ENCODE measurements at places on chromosomes 2 and 18.

GRCh38 chr2:1789610-1790009, 45.3 kb upstream of the PXDN start:
- no peak for DNase-seq

- no peak for DNase-seq
Measured at GRCh38 chr2:145088756-145089155, 568.8 kb upstream of the ZEB2 start.

- DNase-seq, result no peak
Measured at GRCh38 chr18:7676253-7676873, 109.2 kb downstream of the PTPRM start.

DNA sequence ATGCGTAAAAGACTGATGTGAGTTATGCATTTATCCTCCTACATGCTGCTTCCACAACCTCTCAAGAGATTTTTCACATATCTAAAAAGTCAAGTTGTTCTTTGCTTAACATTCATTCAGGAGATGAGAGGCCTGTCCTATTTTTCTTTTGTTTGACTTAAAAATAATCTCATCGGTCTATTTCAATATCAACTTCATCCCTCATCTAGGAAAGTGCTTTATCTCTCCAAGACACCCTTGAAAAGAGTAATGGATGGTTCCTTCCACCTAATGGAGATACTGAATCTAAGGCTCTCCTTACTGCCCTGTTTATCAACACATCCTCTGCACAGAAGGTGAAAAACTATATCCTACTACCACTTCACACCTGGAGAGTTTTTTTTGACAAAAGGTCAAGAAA, 2.4 kb downstream of the NFE2L2 start:
- no peak for DNase-seq

DNA sequence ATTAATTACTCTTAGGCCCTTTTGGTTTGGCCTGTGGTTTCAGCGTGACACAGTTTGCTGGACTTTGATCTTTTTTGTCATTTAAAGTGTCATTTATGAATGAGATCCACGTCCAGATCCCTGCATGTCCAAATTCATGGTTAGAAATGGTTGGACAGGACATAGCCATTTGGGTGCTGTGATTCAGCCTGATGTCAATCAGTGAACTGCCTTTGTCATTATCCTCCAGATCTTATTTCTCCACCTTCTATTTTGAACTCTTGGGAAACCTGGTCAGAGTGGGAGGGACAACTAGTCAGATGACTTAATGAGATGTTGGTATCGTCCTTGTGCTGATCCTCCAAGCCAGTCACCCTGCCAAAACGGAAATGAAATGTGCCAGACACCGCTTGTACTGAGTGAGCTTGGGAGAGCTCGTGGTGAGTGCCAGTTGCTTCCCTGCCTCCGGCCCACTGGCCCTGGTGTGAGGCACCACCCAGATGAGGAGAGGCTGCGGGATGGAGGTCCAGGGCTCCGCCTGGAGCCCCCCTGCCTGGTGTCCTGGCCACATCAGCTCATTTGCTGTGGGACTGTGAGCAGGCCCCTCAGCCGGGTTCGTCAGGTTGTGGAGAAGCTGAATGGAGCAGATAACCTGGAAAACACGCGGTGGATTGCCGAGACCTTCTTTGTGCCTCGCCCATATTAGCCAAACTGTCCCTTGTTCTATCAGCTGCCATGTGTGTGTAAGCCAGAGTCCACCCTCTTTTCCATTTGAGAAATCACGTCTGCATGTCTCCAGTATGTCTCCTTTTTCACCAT, 70.1 kb downstream of the DGKD start:
- no peak for DNase-seq

DNA sequence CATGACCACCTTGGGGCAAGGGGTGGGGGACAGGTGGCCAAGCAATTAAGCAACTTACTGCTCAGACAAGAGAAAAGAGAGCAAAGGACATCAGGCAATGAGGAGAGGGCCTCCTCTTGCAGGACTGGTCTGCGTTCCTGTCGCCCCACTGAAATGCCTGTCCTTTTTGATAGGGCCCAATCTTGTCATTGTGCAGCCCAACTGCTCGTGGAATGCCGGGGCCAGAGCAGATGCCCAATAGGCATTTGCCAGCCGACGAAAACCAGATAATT, 104.5 kb upstream of the SH3BP4 start:
- no peak for DNase-seq

DNA sequence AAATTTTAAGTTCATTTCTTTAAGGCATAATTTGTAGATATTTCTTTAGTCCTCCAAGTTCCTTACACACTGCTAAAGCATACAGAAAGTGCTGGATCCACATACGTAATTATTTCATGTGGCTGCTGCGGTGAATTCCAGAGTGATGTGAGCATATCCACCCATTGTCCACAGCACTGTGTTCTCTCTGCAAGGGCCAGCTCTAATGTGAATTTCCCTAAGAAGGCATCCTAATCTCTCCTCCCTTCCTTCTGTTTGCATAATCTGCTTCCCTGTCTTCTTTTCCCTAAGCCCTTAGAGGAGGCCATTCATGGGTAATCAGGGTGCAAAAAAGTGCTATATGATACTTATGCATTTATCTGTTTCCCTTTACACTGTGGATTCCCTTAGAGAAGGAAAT, 57.2 kb downstream of the COBLL1 start:
- no peak for DNase-seq

GRCh38 chr2:209114588-209115240, 309.1 kb upstream of the MAP2 start:
- DNase-seq, result no peak

GRCh38 chr2:106839849-106840595, 45.9 kb downstream of the ST6GAL2 start:
- DNase-seq, result no peak

- no peak for DNase-seq
Measured at GRCh38 chr2:175808078-175808477, 194.0 kb downstream of the LNPK start.

- peak; percentile 0 for DNase-seq
Measured at GRCh38 chr2:149617476-149617875, 29.9 kb upstream of the MMADHC start.

DNA sequence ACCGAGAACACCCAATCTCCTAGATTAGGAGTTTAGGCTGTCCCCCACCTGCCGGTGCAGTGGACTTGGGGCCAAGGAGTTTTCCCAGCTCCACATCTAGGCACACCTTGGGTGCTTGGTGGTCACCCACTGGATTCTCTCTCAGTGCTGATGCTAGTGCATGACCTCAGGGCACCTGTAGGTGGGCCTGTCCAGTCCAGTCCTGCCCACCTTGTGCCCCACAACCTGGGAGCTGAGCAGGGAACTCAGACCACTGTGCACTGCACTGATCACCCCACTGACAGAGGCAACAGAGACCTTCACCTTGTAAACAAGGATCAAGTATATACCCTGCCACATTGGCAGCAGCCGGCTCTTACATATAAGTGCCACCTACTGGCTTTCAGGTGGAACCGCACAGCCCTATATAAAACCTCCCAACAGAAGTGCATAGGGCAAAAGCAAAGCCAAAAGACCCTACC, 12.7 kb upstream of the CDH19 start:
- DNase-seq, result no peak
